ENCODE measurements at places on chromosomes 11 and 22.

GRCh38 chr11:6616596-6617250 is 2.5 kb downstream of the TPP1 start:
- DNase-seq: no peak

DNA sequence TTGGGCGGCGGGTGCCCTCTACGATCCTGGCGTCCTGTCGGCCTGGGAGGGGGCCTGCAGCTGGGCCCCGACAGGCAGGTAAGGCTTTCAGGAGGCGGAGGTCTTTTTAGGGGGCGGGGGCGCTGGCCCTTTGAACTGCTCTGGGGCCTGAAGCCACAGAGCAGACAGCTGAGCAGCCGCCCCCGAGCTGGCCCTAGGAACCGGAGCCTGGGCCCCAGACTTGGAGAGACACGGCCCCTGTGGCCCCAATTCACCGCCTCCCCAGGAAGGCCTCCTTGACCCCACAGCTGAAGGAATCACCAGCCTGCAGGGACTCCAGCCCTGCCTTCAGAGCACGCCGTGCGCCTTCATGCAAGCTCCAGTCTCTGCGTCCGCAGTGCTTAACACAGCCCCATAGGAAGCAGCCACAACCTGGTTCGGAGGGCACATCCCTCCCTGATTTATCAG is 618 bp upstream of the CERK start:
- peak; percentile 26 for DNase-seq

GRCh38 chr22:24994070-24994763 is 41.7 kb downstream of the KIAA1671 start:
- DNase-seq: no peak

- no peak for DNase-seq
Measured at GRCh38 chr11:64107303-64107702, 58.6 kb downstream of the MACROD1 start.

DNA sequence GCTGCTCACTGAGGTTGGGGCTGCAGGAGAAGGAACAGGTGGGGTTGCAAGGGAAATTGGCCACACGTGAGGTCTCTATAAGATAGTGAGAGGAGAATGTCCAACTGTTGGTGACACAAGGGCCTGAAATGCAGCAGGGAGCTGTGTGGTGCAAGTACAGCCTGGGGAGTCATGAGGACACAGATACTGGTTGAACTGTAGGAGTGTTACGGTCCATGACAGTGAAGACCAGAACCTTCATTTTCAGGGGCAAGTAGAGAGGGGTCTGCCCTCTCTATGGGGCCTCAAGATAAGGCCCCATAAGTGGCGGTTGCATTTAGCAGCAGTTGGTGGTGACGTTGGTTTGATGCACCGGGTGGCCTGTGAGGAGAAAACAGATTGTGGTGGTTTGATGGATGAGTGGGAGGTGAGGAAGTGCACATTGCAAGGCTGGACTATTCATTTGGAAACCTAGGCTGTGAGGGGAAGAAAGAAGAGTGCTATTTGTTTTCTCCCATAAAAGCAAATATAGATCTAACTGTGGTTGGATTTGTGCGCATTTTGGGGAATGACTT is 39.4 kb downstream of the MICAL2 start:
- no peak for DNase-seq
